ENCODE measurements at places on chromosomes 4 and X.

GRCh38 chrX:71636438-71637252, 18.3 kb upstream of the CXCR3 start:
- DNase-seq, result no peak

DNA sequence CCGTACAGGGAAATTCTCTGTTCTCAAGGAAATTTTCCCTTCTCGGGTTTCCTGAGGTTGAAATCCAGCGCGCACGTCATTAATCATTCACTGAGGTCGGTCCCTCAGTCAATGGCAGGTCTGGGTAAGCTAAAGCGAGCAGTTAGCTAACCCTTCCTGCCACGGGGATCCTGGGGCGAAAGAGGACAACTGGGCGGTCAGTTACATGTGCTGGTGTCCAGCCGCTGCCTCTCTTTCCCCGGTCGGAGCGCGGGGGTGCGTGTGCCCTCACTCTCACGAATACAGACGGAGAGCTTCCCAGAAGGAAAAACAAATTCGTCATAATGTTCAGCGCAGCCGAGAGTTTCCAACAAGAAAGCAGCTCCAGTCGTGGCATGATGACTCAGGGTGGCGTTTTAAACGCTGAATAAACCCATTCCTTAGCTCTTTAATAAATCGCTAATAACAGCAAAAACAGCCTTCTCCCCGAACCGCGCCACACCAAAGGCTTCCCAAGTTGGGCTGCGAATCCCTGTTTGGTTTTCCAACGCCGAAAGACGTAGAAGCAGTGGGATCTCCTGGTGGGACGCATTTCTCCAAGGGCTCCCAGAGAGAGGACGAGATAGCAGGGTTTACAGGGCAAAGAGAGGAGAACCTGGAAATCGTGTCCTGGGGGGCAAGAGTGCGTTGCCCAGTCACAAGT, 752 bp upstream of the FGF5 start:
- peak; percentile 61 for DNase-seq

- no peak for DNase-seq
Measured at GRCh38 chrX:23822841-23823240, 39.9 kb downstream of the SAT1 start.

DNA sequence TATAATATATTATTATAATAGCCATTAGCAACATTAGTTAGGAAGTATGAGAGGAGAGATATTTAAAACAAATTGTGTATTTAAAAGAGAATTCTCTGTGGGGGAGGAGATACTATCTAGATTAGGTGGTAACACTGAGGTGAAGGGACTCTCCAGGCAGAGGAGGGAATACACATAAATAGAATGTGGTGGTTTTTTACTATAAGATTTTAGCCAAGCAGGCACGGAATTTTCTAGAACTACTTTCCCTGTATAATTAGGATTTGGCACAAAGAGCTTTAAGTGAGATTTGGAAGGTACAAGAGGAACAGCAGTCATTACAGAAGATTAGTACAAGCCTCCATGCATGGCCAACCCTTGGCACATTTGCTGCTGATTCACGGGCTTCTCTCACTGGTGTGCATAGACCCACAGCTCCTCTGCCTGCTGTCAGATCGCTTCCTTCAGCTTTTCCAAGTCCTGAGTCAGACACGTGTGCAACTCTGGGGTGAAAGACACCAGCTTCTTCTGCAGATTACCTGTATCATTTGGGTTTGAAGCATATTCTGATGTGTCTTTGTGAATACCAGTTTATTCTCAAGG, 685.5 kb downstream of the KCTD8 start:
- no peak for DNase-seq

DNA sequence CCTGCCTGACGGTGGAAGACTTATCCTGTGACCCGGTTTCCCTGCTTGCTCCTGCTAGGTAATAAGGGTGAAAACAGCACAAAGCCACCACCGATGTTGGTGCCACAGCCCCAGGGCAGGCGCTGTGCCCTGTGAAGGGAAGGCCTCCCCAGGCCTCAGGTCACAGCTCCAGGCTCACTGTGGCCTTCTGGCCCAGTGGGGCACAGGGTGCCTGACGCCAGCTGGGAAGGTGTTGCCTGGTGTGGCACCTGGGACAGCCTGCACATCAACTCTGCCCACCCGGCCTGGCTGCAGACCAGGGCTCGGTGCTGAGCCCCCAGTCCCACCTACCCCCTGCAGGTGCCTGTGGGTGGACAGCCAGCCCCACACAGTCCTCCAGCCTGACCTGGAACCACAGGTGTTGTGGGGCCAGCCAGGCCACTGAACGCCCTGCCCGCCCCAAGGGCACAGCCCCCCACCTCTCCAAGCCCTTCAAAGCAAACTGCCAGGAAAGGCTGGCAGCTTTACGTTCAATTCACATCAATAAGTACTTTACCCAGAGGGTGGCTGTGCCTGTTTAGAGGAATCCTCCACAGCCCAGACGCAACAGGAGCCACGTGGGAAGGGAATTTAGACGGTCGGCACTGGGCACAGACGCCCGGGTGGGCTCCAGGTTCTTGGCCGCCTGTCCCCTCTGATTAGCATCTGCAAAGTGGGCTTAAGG, 54.3 kb downstream of the ZFYVE28 start:
- DNase-seq, result no peak

DNA sequence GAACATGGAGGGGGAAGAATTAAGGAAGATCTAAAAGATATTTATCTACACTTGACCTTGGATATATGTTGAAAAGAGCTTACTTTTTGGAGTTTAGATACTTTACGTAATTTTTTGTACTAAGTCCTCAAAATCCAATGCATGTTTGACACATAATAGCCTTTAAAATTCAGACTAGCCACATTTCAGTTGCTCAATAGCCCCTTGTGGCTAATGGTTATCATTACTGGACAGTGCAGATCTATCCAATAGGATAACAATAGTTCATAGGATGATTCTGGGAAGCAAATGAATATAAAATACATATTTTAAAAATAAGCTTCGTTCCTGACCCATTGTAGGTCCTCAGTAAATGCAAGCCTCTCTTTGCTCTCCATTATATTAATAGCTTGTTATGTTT, 13.8 kb downstream of the AP1AR start:
- no peak for DNase-seq

- DNase-seq, result no peak
Measured at GRCh38 chr4:71063711-71064110, 70.3 kb downstream of the DCK start.

GRCh38 chr4:141447761-141448160, 188.6 kb upstream of the IL15 start:
- no peak for DNase-seq

DNA sequence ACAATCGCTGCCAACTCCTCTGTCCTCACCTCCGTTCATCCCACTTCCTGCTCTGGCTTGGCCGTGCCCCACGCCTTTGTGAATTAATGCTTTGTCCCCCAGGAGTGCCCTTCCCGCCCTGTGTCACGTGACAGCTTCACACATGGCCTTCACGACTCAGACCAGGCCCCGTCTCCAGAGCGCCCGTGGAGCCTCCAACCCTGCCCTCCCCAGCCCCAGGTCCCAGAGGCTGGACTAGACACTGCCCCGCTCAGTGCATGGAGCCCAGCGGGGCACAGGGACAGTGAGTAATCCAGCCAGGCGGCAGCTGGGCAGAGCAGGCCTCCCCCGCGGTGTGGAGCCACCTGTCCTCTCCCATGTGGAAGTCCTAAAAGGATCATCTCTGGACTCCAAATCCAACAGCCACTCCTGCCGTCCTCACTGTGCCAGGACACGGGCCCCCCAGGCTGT, 7.4 kb downstream of the ADRA2C start:
- no peak for DNase-seq

DNA sequence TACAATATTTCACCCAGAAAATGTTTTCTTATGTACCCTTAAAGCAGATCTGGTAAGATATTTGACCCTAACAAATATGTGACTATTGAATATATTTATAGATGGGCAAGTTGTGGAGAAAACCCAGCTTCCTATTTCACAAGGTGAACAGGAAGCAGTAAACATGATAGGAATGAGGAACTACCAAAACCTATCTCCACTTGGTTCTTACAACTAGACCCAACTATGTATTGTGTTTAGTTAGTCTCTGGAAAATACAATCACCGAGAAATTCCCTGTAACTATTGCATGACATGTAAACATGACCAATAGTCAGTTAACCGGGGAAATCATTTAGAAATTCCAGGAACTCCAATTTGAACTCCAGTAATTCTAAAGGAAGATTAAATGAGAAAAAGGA, 8.4 kb upstream of the RXFP1 start:
- DNase-seq, result no peak

DNA sequence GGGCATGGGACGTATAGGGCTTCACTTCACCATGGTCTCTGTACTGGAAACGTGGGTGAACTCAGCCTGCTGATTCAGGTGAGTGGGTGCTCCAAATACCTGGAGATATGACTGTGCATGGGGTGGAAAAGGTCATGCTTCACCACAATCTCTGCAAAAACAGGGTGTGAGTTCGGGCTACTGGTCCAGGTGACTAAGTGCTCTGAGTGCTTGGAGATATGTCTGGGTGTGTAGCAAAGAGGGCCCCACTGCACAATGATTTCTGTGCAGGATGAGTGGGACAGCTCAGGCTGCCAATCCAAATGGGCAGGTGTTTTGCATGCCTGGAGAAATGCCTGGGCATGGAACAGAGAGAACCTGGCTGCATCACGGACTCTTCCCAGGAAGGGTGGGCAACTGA, 11.2 kb upstream of the CPXCR1 start:
- no peak for DNase-seq

DNA sequence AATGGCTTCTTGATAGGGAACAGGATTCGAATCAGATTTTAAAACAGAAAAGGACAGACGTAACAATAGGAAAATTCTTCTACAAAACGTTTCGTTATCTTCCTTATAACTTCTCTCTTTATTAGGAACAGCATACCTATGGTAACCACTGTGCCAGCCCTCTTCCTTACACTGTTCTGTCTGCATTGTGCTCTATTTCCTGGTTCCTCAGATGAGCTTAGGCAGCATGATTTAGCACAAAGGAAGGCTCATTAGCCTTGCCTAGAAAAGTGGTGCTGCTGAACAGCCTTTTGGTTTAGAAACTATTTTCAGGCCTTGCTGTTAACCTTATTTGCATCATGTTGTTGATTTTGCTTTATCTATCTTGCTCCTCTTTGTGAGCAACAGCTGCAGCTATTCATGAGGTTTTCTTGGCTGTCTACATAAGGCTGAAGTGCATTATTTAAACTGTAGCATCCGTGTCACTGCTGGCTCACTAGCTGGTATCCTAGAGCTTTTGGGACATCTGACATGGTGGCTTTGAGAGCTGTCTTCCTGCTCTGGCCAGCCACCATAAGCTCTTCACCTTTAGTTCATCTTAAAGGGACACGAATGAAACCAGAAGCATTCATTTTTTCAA, 69.9 kb upstream of the NRK start:
- DNase-seq, result no peak

DNA sequence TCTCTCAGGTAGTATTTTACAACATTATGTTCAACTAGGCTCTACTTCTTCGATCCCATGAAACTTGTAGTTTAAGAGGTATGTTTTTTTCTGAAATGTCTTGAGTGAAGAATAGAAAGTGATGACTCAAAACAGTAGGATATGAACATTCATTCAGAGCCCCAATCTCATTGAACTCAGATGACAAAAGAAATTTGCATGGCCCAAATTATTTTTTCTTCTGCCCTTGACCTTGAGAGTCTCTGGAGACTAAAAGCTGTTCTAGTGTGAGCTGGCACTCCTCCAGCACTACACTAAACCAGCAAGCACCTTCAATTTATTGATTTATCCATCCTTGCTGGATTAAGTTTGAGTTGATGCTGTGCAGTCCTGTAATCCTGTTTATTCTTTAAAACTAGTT, 4.0 kb downstream of the DCLK2 start:
- DNase-seq, result no peak

- DNase-seq, result peak; percentile 39
Measured at GRCh38 chr4:40514497-40514951, 115.1 kb downstream of the RBM47 start.

GRCh38 chr4:26263165-26263564, 57.6 kb upstream of the RBPJ start:
- no peak for DNase-seq

DNA sequence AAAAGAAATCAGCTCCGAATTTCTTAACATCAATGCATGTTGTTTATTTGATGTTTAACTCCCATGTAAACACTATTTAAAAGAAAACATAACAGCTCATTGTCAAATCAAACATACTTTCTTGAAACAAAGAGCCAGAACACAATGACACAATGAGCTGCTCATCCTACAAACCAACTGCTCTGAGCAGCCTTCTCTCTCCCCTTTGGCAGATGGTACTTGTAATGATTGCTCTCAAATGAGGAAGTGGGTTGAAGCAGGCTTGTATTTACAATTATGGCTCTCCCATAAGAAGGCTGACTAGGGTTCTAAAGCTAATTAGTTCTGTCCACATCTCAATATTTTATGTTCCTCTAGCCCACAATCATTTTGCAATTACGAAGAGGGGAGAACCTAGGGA, 637.8 kb upstream of the ADGRL3 start:
- DNase-seq, result no peak

GRCh38 chr4:33052241-33052640, 2332.1 kb downstream of the PCDH7 start:
- no peak for DNase-seq

DNA sequence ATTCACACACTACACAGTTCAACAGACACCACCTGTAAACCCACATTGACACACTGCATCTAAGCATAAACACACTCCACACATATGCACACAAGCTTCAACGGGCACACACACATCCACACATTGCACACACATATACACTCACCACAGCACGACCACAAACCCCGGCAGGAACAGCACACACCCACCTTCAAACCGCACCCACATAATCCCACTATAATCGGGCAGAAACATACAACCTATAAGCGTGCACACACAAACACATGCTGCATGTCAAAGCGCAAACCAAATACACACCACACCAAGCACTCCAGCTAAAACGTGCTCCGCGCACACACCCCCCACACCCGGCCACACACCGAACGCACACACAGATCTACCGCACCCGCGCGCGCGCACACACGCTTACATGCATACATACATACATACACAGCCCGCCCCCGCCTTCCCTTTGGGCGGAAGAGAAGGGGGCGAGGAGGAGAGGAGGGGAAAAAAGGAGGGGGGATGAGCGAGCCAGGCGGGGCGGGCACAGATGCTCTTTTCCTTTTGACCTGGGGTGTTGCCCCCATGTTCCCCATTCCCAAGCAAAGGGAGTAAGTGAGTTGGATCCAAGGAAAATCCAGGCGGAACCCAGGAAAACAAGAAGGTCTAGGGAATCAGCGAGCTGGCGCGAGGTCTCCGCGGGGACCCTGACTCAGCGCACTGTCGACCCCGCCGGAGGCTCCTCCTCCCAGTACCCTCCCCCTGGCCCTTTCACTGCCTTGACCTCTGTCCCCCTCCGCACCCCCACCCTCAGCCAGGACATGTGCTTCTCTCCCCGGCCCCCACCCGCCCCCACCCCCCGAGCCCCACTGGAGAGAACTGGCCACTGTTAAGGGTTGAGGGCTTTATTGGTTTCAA, 9.9 kb downstream of the ARHGAP36 start:
- no peak for DNase-seq

DNA sequence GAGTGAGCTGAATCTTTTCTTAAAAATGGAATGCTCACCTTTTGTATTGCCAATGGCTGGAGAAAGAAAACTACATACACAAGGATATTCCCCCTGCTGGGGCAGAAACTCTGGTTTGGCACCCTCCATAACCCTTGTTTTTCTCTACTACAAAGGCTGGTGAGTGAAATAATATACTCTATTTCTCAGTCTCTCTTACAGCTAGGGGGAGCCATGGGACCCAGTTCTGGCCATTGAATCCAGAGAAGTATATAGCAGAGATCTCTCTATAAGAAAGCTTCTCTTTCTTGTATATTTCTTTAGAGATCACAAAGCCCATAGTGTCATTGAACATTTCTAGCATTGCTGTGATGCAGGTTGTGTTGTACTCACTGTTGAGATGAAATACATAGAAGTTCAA, 49.8 kb downstream of the SMPX start:
- no peak for DNase-seq

GRCh38 chrX:72470532-72471223, 102.0 kb downstream of the HDAC8 start:
- DNase-seq, result no peak
